ENCODE measurements at places on chromosomes 16 and 17. TPM values are rescaled to one million over a fixed set of nuclear protein-coding genes. Genes with fewer than 3 reads are reported as not detected.

TEX14 gene
- total RNA-seq = 0.24 TPM

AATF gene
- total RNA-seq = 32.7 TPM

TSNAXIP1 gene
- 0.40 TPM for total RNA-seq

CMIP gene
- 47.0 TPM for total RNA-seq

PVALEF gene
- not detected for total RNA-seq
